ENCODE measurements at places on chromosomes 5 and 9.

DNA sequence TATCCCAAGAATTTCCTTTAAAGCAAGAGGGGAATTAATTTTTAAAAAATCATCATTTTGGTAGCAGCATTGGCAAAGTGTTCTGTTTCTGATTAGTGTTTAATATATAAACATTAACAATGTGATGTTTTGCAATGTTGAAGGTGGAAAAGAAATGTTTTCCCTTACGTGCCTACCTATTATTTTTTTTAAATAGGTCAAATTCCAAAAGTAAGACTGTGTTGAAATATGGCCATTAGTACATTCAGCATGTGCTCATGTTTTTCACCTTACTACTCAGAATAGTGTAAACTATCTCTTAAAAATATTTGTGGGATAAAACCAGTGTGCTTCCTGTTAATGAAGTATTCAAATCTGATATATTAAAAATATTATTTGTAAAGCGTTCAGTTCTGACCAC lies 3.3 kb downstream of the DOCK8 start:
- no peak for DNase-seq

- DNase-seq = no peak
Measured at GRCh38 chr5:75951716-75952115, 131.5 kb upstream of the SV2C start.

DNA sequence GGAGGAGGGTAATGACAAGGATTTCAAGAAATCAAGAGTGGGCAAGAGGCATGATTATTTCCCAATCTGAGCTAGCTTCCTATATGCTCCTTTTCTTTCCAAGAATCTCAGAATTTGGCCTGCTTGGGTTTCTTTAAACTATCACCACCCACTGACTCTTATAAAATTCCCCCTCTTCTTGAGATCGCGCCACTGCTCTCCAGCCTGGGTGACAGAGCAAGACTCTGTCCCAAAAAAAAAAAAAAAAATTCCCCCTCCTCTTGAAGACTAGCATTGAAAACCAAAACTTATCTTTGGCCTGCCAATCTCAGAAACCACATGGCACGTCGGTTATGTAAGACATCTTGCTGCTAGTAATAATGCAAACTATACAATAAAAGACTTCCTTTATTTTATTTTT lies 3.4 kb upstream of the DMXL1 start:
- no peak for DNase-seq

- no peak for DNase-seq
Measured at GRCh38 chr9:99116003-99116411, 11.1 kb downstream of the TGFBR1 start.

DNA sequence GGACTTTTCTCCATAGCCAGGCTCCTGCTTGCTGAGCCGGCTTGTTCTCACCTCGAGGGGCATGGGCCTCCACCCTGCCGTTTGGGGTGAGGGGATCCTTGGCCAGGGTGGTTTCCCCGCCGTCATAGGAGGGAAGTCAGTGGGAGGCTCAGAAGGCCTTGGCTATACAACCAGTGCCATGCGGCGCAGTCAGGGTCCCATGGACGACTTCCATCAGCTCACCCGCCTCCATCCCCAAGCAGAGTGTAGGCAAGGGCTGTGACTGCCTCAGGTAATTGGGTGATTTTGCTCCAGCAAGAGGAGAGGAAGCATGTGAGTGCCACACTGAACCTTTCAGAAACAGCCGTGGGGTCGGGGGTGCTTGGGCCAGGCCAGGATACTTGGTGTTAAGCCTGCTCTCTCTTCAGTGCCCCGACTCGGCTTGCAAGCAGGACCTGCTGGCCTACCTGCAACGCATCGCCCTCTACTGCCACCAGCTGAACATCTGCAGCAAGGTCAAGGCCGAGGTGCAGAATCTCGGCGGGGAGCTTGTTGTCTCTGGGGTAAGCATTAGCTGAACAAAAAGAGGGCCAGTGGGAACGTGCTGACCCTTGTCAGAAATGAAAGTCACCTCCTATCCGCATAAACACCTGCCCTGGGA lies 57.2 kb upstream of the LRRTM2 start:
- peak; percentile 56 for DNase-seq

DNA sequence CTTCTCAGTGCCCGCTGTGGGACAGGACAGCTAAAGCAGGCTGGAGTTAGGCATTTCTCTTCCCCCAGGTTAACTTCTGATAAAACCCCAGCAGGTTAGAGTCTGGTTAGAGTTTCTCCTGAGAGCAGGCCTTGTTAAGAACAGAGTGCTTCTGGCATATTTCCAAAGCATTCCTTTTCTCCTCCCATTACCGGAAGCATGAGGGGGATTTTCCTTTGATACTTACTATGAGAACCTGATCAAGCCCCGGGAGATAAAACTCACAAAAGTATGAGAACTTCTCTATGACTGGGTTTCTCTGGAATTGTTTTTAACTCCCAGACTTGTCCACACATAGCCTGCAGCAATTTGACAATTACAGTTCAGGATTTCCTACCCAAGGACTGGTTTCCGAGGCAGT lies 77.4 kb upstream of the MAST4 start:
- DNase-seq = no peak

GRCh38 chr5:71943874-71944273 lies 163.4 kb upstream of the MAP1B start:
- no peak for DNase-seq

DNA sequence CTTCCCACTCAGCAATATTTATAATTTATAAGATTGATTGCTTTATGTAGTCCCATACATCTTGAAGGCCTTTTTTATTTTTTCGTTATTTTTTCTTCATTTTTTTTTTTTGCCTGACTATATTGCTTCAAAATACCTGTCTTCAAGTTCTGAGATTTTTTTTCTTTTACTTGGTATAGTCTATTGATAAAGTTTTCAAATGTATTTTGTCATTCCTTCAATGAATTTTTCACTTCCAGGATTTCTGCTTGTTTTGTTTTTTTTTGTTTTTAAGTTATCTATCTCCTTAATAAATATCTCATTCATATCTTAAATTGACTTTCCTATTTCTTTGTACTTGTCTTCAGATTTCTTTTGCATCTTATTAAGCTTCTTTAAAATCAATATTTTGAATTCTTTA lies 905.6 kb upstream of the CDH6 start:
- no peak for DNase-seq

GRCh38 chr5:91352831-91353695 lies 30.1 kb downstream of the ARRDC3 start:
- no peak for DNase-seq

DNA sequence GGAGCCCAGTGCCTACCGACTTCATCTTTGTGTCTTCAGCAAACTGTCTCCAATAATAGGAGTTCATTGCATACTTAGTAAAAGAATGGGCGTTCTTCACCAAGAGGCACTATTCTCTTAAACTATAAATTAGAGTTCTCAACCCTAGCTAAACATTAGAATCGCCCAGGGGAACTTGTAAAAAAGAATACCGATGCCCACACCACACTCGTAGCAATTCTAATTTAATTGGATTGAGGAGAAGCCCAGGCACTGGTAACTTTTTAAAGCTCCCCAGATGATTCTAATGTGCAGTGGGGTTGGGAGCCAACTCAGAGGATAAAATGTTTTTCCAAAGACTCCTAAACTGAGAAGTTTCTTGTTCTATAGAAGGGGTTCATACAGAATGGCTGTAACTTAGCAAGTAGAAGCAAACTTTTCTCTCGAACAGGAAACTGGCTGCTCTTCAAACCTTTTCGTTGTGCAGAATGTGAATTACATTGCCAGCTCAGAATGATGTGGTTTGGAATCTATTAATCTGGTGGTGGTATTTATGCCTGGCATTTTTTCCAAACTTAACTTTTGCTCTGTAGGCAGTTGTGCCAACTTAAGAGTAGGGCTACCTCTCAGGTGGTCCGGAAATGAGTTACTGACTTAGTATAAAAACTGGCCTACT lies 26.4 kb upstream of the NFIB start:
- DNase-seq = no peak

GRCh38 chr5:37090781-37091180 lies 158.4 kb downstream of the CPLANE1 start:
- no peak for DNase-seq

DNA sequence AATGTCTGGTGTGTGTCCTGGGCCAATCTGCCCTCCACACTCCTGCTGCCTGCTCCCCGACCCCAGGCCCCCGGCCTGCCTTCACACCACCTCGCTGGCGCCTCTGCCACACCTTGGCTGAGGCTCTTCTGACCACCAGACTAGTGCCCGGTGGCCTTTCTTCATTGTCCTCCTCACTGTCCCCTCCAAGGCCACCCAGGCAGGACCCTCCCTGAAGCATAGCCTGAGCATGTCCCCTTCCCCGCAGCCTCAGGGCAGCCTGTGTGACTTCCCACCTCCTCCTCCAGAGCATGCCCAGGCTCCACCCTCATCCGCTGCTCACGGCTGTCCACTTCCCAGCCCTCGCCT lies 154.6 kb downstream of the OLFM1 start:
- DNase-seq = no peak

DNA sequence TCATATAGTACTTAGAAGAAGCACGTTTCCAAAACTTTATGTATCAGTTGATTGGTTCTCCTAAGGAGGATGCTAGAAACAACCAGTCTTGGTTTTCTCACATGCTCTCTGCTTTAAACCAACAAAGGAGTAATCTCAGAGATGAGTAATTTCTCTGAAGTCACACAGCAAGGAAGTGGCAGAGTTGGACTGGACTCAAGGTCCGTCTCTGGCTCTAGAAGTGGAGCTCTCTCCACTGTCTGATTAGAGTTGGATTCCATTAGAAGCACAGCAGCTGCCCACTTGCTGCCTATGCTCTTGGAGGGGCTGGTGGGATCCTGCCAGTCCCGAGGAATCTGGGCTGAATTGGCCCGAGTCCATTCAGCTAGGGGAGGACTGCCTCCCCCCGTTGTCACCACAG lies 21.0 kb downstream of the RALGPS1 start:
- DNase-seq = no peak
